ENCODE measurements at places on chromosomes 3 and 15.

DNA sequence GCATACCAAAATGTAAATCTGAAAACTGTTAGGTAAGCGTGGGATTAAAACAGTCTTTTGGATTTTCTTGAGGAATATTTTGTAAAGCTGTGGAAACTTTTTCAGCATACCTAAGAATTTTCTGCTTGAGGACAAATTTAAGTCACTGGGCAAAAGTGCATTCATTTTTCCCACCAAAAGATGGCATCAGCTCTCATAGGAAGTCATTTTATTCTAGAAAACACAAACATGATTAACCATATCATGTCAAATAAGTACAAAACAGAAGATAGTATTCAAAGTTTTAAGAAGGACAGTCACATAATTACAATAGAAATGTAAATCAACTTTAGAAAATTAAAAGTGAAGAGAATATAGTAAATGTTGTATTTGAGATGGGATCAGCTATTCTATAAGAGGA lies 63.5 kb downstream of the SLC49A4 start:
- DNase-seq = no peak

- no peak for DNase-seq
These were observed 9.9 kb upstream of the APEH start for GRCh38 chr3:49664300-49664699.

- no peak for DNase-seq
These were observed 20.5 kb upstream of the DCBLD2 start for GRCh38 chr3:98921957-98922356.

- no peak for DNase-seq
These were observed 9.9 kb upstream of the VILL start for GRCh38 chr3:37980462-37981347.

All from HAP-1 (cell line).